Muscle of back (tissue), 13 donors: ENCODE measurements at places on chromosomes 12 and 14. TPM values are rescaled to one million over a fixed set of nuclear protein-coding genes. Genes with fewer than 3 reads are reported as not detected.

The SLC15A4 gene
- 18.9 TPM for polyA plus RNA-seq

The SLC38A6 gene
- polyA plus RNA-seq = 14.6 TPM

The DPF3 gene
- 3.3 TPM for polyA plus RNA-seq

- no peak for DNase-seq
These were observed 33.8 kb upstream of the PSMA6 start for GRCh38 chr14:35258420-35258819.

- no peak for DNase-seq
These were observed 834.7 kb downstream of the DIO2 start for GRCh38 chr14:79376557-79376956.

GRCh38 chr14:95498622-95499353 is 17.7 kb downstream of the SYNE3 start:
- DNase-seq = no peak

DNA sequence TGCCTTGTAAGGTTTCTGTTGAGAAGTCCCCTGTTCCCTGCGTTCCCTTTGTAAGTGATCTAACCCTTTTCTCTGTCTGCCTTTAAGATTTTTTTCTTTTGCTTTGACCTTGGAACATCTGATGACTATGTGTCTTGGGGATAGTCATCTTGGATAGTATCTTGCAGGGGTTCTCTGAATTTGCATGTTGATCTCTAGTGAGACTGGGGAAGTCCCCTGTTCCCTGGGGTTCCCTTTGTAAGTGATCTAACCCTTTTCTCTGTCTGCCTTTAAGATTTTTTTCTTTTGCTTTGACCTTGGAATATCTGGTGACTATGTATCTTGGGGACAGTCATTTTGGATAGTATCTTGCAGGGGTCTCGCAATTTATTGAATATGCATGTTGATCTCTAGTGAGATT is 38.2 kb upstream of the TMX1 start:
- DNase-seq = no peak
